ENCODE measurements at places on chromosomes 4 and X.

DNA sequence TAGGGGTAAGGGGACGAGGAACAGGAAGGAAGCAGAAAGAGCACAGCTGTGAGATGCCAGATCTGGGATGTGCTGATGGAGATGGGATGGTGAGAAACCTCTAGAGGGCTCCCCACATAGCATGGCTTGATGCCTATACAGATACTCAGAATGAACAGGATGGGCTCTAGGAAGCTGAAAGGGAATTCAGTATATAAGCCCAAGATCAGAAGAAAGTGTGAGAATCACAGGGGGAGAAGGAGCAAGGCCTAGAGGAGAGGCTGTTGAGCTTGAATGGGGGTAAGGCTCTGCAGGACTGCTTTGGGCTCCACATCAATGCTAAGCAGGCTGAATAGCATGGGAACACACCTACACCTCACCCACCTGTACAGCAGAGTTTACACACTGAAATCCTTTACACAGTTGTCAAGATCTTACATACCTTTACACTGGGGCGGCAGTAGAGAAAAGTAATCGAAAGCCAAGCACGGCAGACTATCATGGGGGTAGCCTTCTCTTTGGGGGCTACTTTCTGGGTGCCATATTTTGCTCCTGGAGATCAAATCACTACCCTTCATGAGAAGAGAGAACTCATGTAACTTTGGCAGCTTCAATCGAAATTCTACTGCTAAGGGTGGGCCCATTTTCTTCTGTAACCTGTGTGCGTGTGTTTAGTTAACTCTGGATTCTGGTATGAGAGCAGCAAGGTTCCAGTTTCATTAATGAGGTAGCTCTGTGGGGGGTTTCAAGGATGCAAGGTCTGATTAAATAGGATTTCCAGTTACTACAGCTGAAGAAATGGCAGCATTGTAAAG, 30.6 kb downstream of the HOPX start:
- DNase-seq, result no peak

GRCh38 chr4:25818371-25818871, 44.4 kb downstream of the SEL1L3 start:
- no peak for DNase-seq

GRCh38 chr4:172601195-172601594, 567.4 kb upstream of the GALNT7 start:
- no peak for DNase-seq

DNA sequence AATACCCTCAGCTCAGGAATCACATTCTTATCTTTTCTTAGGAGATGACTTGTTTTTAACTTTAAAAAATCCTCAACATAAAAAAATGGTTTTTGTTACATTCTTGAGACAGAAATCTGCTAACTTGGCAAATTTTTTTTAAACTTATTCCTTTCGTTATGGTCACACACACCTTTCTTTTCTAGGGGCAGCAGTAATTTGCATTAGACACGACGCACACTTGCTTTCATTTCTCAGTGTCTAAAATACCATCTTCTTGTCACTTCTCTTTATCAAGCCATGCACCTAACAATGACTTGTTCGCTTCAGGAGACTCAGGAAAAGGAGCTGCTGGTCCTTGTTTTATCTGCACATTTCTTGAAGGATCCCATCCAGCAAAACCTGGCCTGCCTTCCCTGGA, 112.6 kb upstream of the TBL1X start:
- DNase-seq, result no peak

- peak; percentile 59 for DNase-seq
These were observed at the start of gene ELF4 for GRCh38 chrX:130110379-130111219. TSS of gene ELF4 (minus strand) at chrX:130110497. CDS start at chrX:130081330, 29,167 bp downstream.

DNA sequence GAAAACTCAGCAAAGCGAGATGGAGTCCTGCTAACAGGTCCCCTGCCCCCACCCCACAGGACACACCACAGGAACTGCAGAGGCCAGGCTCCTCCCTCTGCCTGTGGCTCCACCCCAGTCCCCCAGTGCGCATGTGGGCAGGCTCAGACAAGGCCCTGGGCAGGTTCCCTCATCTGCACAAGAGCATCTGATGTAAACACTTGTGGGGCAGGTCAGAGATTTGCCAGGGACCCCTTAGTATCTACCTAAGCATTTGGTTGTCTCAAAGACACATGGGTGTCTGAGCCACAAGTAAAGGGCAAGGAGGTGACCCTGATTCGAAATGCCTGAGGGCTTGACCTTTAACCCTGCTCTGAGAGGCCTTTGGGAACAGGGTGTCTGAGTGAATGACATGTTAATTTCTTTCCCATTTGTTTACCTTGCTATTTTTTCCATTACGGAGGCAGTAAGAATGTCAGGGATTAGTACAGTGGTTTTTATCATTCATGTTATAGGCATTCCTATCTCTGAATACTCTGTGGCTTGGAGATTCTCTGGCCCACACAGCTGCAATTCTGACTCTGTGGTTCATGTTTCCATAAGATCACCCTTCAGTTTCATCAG, 85.3 kb downstream of the ZNF518B start:
- DNase-seq, result no peak

DNA sequence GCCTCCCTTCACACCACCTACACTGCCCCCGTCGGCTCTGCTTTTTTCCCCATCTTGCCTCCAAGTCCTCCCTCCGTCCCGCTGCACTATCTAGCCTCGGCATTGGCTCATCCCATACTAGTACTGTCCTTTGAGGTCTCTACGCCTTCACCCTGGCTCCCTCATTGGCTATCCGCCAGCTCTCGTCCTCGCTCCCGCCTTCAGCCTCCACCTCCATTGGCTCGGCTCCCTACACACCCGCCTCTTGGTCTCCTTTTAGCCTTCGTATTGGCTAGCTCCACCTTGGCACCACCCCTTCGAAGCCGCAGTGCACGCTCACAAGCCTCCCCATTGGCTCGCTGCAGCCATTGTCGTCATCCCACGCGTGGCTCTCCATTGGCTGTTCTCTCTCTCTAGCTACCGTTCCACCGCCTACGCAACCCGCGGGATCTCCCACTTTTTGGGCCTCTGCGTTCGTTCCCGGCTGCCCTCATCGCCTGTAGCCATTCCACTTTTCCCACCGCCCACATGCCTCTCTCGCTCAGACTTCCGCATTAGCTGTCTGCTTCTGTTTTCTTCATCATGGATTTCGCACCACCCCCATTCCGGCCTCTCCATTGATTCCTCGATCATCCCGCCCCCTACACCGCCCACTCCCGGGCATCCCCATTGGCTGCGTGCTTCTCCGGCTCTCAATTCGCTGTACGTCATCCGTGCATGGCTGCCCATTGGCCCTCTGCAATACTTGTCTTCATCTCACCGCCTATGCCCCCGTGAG, 405 bp upstream of the PPP1R3F start:
- DNase-seq, result peak; percentile 92

DNA sequence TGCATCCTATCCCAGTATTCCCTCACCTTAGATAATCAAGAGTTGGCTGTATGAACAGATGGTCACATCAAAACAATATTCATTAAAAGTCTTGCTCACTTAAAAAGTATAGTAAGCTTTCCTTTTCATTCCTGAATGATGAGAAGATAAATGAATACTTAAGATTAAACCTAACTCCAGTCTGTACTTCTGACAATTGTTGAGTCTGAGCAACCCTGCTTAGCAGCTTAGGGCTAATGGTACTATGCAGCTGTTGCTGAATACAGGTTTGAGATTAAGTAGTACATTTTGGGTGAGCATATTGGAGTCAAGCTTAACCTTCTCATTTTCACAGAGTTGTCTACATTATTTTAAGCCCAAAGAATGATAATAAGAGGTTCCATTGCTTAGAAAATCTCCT, 121.7 kb upstream of the ETNPPL start:
- no peak for DNase-seq

Measured in NCI-H1436 (cell line).